ENCODE measurements at places on chromosomes 1 and 21.

GRCh38 chr1:233639611-233640010 lies 25.7 kb downstream of the KCNK1 start:
- no peak for DNase-seq

DNA sequence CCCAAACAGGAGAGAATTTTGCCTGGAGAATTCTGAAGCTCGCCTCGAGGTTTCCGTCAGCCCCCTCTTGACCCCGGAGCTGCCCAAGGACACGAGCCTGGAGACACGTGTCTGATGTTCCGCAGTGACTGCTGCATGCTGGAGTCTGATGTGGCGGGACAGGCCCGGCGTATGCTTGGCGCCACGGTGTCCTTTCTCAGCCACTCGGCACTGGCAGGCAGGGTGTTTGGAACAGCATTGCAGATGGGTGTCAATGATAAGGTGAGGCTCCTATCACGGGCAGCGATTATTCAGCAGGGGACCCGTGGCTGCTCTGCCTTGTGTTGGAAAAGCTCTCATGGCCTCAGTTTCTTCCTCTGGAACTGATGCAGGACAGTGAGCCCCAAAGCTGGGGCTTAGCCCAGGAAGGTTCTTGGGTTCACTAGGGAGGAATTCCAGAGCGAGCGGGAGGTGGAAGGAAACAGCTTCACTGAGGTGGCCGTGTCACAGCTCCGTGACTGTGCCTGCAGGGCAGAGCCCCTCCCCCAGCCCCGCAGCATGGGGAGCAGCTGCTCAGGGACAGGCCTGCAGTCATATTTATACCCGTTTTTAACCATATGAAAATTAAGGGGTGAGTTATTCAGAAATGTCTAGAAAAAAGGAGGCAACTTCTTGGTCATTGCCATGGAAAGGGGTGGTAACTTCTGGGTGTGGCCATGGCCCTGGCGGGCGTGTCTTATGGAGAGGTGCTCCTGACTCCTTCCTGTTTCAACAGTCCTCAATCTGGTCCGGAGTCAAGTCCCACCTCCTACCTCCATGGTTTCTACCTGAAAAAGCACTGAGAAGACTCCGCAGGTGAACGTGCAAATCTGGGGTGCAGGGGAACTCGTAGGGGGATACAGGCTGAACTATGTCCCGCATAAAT lies 123.4 kb downstream of the SIK1 start:
- DNase-seq = no peak

- DNase-seq = no peak
Observed at GRCh38 chr1:94524531-94524930, 17.0 kb downstream of the F3 start.

- no peak for DNase-seq
Observed at GRCh38 chr1:41890825-41891198, 27.9 kb downstream of the HIVEP3 start.

DNA sequence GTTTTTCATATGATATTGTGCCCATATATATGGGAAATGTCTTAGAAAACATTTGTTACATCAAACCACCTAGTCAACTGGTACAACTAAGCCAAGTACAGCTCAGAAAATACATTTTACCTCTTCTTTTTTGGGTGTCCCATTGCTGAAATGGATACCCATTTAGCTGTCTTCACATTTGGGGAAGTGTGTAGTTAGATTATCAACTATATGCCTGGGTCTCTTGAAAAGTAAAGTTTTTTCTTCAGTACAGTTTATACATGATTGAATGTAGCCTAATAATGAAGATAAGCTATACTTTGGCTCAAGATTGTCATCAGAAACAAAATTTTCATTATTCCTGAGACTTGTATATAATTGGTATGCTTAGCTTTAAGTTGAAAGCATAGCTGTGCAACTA lies 2.0 kb downstream of the AGO3 start:
- DNase-seq = no peak

GRCh38 chr1:44630116-44630515 lies 44.2 kb downstream of the TMEM53 start:
- no peak for DNase-seq

DNA sequence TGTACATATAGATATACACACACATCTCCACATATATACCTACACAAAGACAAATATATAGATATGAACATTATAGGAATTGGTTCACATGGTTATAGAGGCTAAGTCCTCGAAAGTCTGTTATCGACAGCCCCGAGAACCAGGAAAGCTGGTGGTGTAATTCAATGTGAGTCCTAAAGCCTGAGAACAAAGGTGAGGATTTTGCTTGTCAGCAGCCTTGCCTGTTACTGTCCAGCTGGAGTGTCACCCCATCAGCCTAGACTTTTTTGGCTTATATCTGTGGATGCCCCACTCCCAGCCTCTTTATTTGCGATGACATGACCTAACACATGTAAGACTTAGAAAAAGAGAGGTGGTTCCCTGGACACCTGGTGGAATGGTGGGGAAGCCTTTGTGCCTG lies 97.0 kb downstream of the GIPC2 start:
- no peak for DNase-seq

GRCh38 chr1:88979749-88980116 lies 12.7 kb downstream of the KYAT3 start:
- no peak for DNase-seq

DNA sequence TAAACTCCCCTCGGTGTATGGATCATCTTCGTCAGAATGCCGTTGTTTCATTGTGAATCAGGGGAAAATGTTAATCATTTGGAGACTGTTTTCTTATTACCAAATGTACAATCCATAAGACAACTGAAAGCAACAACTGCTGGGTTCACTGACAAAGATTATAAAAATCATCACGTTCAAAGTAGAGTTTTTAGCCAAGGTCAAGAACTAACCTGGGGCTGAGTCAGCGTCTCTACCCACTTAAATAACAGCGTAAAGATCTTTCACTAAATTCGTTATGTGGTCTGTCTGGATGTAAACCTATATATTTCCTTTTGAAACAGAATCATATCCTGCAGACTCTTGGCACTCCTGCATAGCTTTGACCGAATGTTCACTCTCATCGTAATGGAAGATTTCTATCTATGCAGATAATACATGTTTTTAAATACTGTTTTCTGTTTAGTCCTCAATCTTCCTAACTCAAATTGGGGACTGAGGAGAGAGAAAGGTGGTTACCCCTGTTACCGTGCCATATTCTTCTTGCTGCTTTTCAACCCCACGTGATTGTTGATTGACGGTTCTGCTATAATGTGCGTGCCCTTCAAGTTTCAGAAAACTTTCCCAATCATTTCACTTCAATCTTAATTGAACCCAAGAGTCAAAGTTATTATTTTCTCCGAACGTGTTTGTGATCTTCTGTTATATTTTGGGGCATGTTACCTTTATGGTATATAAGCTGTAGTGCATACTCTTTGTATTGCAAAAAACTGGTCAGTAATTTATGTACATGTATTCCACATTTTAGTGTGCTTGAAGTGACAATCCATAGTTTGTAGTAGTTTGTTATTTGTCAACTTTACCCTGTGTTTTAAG lies 15.6 kb upstream of the NCMAP start:
- no peak for DNase-seq

GRCh38 chr1:165855010-165855838 lies 27.8 kb downstream of the UCK2 start:
- DNase-seq = no peak
